CD8-positive, alpha-beta T cell (primary cell): ENCODE measurements at places on chromosomes 16 and 17.

DNA sequence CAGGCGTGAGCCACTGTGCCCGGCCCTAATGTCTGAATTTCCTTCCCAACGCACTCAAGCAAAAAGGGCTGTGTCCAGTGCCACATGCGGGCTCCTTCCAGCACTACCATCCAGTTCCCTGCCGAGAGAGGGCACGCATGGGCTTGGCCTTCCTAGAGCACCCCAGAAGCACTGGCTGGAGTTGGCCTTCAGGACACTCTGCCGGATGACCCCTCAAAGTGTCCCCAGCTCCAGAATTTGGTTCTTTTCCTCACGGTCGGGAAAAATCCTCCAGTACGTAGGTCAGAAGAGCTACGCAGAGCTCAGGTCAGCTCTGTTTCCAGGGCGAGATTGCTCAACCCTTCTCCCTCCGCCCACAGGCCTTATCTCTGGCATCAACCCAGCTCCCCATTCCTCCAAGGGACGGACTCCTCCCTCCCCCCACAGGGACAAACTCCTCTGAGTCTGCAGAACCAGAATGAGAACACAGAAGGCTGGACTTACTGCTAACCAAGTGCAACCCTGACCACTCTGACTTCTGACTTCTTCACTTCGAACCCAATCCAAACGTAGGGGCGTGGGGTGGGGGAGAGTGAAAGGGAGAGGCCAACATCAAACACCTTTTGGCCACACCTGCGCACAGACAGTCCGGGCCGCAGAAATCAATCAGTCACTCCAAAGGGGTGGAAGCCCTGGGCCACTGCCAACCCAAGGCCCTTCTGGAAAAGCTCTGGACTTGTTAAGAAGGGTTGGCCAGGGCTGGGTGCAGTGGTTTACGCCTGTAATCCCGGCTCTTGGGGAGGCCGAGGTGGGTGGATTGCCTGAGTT lies 3.6 kb downstream of the CDC42EP4 start:
- DNase-seq: no peak

DNA sequence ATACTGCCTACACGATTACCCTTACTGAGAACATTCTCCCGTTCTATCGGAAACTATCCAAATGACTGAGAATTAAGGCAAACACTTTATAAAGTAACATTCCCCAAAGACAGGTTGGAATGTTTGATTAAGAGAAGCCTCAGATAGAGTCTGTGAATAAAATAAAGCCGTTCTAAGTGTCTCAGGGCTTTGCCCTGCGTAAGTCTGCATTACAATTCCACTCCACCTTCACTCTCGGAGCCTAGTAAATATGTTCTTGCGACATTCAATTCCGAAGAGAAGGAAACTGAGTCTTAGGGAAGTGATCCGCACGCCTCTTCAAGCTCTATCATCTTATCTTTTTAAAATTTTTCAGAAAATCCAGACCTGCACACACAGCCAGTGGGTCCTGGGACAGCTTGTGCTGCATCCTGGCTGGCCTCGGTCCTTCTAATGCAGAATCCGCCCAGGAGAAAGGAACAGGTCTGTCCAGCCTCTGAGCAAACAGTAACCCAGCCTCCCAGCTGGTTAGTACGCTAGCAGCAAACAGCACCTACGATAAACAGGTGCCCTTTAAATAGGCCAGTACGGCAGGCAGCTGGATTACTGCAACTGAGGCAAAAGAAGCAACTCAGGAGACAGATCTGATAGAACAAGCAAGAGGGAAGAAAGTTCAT lies 254.1 kb upstream of the IRX3 start:
- DNase-seq: no peak

DNA sequence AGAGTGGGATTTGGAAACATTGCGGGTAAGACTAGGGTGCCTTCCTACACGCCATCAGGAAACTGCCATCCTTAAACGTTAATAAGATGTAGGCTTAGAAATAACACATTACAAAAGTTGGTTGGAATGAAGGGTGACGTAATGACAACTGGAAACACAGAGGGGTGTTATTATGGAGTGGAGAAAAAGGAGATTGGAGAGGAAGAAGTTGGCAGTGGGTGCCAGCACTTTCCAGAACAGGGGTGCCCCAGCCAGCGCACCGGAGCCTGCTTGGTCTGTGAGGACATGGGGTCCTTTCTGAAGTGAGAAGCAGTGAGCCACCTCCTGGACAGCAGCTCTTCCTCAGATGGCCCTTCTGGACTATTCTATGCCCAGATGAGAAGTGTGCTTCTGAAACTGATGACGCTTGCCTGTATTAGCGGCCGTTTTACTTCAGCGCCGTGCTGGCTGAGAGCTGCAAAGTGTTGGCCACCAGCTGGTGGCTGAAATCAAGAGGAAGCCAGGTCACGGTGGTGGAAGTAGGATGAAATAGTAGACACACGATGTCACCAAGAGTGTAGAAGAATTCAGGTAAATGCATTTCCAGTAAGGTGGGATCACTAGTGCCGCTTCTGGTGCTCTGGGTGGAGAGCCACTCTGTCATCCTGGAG lies 244.8 kb downstream of the NTN1 start:
- no peak for DNase-seq

GRCh38 chr16:65463652-65464260 lies 341.9 kb upstream of the CDH11 start:
- no peak for DNase-seq

- no peak for DNase-seq
Observed at GRCh38 chr16:85307552-85308364, 195.5 kb upstream of the CIBAR2 start.

DNA sequence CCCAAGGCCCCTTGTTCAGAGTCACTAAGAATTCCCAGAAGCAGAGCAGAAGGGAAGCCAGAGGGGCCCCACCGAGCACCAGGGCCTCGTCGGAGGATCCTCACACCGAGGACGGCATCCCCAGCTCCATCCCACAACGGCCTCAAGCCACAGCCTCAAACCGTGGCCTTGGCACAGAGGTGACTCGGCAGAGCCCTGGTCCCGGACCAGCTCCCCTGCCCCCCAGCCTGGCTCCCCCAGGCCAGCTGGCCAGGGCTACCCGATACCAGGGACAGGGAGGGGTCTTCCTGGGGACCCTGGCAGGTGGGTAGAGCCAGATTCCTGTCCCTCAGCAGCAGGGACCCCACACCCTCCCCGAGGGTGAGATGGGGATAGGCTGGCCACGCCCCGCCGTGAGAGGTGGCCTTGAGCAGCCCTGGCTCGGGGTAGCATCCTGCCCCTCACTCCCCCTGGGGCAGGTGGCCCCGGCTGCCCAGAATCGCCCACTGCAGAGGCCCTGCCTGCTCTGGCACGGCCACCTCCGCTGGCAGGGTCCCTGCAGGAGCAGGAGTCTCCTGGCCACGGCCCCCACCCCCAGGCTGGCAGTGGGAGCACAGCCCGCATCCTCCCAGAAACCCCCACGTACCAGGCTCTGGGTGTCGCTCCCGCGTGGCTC lies 5.6 kb upstream of the PVALEF start:
- no peak for DNase-seq

- DNase-seq: no peak
Observed at GRCh38 chr17:57178839-57179238, 77.5 kb upstream of the MSI2 start.

GRCh38 chr17:61155590-61156237 lies 243.9 kb upstream of the TBX2 start:
- no peak for DNase-seq

DNA sequence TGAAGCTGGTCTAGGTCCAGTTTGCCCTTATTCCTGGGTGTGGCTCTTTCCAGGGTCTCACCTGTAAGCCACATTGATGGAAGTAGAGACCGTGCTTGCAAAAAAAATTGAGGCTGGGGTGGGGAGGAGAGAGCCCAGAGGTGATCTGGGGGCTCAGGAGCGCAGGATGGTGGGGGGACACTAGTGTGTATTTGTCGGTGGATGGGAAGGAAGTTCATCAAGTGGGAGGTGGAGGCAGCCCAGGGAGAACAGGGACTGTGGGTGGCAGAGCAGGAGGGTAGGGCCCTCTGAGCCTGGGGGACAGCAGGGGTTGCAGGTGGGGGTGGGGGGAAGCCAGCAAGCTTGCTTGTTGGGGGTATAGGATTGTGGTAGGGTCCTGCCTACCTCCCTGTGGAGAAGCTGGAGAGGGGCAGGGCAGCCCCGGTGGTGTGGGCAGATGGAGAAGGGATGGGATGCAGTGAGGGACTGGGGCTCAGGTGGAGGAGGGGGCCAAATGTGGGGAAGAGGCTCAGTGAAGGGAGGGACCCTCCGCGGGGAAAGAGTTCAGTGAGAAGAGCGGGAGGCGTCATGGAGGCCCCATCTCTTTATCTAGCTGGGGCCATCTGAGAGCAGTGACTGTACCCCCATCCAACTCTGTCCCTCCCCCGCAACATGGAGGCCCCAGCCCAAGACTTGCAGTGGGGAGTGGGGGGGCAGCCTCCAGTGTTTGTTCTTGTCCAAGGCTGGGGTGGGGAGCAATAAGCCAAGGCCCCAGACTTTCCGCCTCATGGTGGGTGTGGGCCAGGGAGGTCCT lies 17.2 kb upstream of the TMEM92 start:
- DNase-seq: no peak

- DNase-seq: no peak
Observed at GRCh38 chr17:43634591-43635125, 27.1 kb downstream of the MEOX1 start.

DNA sequence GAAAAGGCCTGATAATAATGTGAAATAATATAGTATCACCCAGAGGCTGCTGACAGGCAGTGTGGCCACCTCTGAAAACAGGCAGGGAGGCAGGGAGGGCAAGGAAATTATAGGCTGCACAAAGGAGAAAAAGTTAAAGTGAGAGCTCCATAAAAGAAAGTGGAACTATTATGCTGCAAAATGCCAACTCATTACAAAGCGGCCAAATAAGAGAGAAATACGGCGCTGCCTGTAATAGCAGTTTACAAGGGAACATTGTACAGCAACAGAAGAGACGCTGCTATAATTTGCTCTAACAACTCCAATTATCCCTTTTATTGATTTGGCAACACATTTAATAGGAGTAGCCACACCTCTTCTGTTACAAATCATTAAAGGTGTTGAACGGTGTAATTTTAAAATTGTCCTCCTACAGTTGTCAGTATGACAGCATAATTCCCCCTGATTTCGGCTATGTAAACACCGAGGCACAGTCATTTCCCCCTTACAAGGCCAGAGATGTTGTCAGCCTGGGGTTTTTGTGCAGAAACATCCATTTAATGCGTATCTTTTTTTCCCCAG lies 120.3 kb downstream of the MRM1 start:
- no peak for DNase-seq

DNA sequence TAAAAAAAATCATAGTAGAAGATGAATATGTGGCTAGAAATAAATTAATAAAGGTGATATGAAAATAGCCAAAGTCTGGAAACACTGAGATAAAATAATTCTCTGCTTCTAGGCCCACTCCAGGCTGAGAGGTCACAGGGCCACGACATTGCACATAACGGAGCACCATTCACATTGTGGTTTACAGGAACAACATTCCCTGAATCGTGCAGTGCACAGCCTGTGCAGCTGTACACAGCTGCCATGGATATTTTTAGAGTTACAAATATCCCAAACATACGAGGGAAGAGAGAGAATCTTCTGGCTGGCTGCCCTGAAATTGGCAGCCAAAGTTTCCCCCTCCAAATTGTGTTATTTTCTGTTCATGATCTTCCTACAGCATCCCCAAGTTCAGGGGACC lies 68.8 kb downstream of the GSG1L start:
- no peak for DNase-seq

DNA sequence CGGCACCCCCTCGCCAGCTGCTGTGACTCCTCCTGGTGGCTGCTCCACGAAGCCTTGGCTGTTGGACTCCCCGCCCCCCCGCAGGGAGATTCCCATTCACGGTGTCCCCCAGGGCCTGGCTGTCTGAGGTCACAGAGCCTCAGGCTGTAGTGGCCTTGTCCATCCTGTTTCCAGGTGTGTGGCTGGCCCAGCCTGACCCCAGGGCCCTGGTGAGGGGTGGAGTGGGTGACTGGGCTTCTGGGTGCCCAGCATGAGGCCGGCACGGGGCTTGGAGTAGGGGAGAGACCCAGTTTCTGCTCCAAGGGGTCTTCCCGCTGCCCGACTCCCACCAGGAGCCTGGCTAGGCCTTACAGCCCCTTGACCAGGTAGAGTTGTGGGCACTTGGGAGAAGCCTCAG lies 10.4 kb downstream of the PRSS27 start:
- DNase-seq: no peak

DNA sequence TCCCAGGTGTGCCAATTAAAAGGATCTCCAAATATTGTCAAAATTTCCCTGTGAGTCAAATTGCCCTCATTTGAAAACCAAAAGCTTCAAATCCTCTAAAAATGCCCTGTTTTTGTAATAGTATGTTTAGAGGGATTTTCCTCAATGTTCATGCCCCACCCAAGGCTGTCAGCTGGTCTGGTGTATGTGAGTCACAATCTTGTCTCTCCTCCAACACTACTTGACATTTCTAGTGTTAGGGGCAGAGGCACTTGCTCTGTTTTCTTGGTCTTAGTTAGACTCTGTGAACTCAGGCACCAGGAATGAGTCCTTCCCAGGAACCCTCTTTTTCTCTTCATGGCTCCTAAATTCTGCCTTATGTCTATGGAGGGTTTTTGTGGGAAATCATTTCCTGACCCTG lies 634.8 kb downstream of the KCNJ2 start:
- DNase-seq: no peak

DNA sequence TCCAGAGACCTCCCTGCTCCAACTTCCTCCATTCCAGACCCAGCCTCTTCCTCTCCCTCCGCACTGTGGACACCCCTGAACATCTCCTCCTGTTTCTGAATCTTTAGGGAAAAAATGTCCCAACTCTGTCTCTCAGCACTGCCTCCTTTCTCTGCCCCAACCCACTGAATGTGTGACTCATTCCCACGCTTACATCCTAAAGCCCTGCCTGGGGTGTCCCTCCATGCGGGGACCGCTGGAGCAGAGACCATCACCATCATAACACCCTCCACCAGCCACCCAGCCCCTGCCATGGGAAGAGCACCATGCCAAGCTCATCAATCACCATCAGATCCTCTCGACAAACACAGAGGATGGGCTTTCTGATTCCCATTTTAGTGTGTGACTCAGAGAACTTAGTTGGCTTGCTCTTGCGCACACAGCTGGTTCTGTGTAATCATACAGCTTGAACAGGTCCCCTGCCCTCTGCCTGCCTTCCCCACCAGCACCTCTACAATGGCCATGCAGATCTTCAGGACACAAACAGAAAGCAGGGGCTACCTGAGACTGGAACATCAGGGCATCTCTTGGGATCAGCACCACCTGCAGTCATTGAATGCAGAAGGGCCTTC lies 10.7 kb downstream of the RPRML start:
- no peak for DNase-seq

DNA sequence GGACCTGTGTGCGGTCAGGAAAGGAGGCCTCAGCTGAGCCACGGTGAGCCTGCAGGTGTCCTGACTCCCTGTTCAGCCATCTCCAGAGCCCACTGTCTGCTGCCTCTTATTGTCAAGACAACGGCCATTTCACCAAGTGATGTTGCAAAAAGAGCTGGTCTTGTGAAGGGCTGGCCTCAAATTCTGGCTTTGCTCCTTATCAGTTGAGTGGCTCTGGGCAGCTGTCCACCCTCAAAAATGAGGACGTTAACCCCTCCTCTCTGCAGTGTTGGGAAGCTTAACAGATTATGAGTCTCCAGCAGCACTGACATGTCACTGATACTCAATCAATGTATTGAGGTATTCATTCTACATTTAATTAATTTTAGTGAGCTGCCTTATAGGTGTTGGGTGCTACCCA lies 171.1 kb upstream of the TOX3 start:
- no peak for DNase-seq
